ENCODE measurements at places on chromosomes 1 and 21. TPM values are rescaled to one million over a fixed set of nuclear protein-coding genes. Genes with fewer than 3 reads are reported as not detected.

GRCh38 chr1:242691610-242691945 lies 167.1 kb upstream of the PLD5 start:
- DNase-seq, result no peak

GRCh38 chr1:41465741-41466140 lies 18.7 kb downstream of the EDN2 start:
- DNase-seq, result no peak

Gene PPP1R15B
- total RNA-seq, result 24.9 TPM

Gene EVI5
- 23.7 TPM for total RNA-seq
